KG1 (cell line): ENCODE measurements at places on chromosomes 2 and 18.

- DNase-seq: no peak
These were observed 435.3 kb upstream of the HNRNPA3 start for GRCh38 chr2:176777262-176777661.

GRCh38 chr2:217742841-217743240 is 260.0 kb downstream of the TNS1 start:
- no peak for DNase-seq

DNA sequence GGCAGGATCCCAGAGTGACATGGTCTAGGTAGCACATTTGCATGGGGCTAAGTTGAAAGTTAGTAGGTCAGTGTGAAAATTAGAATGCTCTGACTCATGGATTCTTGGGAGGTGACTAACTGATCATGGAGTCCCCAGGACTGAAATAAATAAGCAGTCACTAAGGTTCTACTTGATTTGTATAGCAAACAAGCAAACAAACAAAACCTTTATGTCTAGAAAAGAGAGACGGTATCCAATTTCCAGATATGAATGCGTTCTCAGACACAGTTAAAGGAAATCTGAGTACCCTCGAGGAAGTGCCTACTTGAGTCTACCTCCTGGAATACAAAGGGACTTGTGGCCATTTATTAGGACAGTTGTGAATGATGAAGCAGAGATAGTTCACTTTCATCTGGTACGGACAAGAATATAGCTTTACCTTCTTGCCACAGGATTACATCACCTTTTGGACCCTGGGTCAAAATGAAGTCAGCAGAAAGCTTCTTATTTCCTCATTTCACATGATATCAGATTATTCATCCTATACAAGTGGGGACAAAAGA is 54.3 kb upstream of the AGPS start:
- no peak for DNase-seq

- no peak for DNase-seq
These were observed 300.6 kb downstream of the AFF3 start for GRCh38 chr2:99841749-99842148.

GRCh38 chr2:124027182-124027581 is 2.1 kb downstream of the CNTNAP5 start:
- DNase-seq: peak; percentile 27
